ENCODE measurements at places on chromosomes 7 and 10.

- no peak for DNase-seq
Observed at GRCh38 chr10:58488921-58489320, 23.8 kb upstream of the BICC1 start.

DNA sequence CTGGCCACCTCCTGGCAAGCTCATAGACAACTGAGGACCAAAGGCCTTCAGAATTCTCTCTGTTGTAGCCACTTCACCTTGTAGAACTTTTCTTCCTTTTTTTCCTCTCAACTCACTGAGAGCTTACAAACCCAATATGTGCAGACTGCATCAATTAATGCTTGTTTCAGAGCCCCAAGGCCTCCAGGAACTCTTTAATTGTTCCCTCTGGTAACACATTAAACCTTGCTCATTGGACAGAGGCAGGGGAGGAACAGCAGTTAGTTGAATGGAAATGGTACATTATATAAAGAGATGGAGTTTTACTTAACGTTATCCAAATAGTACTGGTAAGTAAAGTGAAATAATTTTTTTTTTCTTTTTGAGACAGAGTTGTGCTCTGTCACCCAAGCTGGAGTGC lies 25.2 kb downstream of the STMP1 start:
- DNase-seq: no peak

- no peak for DNase-seq
Observed at GRCh38 chr10:77967611-77968022, 41.1 kb upstream of the DLG5 start.

DNA sequence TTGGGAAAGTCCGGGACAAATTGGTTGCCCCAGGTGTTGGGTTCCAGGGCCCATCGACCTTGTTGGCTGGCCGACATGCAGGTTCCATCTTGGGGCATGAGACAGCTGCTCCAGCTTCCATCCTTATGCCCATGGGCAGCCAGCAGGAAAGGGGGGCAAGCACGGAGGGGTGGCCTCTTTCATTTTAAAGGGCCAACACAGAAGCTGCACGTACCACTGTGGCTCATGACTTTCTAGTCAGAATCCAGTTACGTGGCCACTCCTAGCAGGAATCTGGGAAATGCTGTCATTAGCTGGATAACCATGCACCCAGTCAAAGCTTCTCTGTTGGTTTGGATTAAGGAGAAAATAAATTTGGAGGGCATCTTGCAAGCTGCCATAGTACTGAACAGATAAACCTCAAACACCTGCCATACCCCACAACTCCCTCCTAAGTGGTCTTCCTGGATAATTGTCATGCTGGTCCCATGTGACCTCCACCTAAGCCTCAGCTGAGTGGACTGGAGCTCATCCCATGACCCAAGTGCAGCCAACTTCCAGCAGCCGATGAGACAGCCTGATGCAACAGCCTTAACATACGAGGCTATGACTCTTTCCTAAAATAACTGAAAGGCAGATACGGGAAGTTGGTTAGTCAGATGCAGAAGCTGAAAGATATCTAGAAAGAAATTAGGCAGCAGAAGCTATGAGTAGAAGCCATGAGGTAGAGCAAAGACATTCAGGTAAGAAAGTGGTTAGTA lies 21.4 kb upstream of the GSDME start:
- peak; percentile 90 for DNase-seq

- no peak for DNase-seq
Observed at GRCh38 chr10:29687421-29688164, 52.8 kb upstream of the SVIL start.

DNA sequence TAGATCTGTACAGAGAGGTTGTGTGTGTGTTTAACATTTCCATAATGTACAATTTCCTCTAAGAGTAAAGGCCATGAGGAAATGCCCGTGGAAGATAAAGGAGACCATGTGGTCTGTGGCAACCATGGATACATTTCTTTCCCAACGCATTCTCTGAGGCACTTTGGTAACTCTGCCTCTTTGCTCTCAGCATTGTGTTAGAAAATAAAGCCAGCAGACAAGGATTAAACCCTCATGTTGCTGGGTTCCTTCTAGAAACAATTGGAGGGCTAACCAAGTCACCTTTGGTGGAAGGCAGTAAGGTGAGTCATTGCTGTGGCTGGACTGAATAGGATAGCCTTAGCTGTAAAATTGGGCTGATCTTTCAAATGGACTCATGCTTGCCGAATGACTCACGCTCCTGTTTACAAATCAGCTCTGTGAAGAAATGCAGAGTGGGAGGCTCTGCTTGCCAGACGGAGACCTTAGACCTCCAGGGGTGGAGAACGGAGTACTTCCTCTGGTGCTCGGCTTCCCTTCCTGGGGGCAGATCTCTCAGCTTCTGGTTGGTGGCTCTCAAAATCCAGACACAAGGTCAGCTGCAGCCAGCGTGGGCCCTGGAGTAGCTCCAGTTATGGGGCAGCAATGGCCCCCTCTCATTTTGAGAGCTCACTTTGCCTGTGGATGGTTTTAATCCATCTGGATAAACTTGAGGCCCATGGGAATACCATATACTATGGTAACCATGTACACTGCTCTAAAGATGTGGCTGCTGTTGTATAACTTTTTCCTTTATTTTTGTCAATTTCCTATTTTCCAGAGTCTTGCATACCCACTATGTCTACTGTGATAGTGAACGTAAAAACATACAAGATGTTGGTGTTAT lies 137.3 kb downstream of the TCF7L2 start:
- DNase-seq: peak; percentile 100

DNA sequence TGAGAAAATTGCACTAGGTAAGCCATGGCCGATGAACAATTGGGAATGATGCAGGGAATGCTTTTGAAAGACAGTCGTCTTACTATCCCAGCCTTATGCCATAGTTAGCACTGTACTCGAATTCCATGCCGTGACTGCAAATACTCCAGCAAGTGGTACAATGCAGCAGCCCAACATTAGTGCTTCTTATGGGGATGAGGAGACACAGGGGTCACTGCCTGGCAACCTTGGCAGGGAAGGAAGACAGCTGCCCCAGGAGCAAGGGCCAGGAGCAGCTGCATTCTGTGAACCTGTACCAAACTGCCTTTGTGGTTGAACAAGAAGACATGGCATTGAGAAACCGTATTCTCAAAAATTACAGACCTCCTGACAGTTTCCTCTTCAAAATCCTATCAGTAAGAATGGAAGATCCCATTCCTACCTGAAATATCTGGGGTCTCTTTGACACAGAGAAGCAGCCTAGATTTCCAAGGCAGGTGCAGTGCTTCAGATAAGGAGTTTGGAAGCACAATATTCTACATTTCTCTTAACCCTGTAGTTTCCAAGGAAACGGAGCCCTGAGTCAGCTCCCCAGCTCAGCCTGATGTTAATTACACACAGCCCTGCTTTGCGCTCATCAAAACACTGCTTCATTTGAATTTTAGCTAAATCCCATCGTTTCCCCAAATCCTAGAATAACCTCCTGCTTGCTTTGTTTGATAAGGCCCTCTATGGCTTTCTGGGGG lies 49.0 kb upstream of the FRMD4A start:
- DNase-seq: no peak

- DNase-seq: no peak
Observed at GRCh38 chr10:14191871-14192270, 138.9 kb downstream of the FRMD4A start.

GRCh38 chr10:18527687-18528086 lies 123.7 kb downstream of the NSUN6 start:
- DNase-seq: no peak

DNA sequence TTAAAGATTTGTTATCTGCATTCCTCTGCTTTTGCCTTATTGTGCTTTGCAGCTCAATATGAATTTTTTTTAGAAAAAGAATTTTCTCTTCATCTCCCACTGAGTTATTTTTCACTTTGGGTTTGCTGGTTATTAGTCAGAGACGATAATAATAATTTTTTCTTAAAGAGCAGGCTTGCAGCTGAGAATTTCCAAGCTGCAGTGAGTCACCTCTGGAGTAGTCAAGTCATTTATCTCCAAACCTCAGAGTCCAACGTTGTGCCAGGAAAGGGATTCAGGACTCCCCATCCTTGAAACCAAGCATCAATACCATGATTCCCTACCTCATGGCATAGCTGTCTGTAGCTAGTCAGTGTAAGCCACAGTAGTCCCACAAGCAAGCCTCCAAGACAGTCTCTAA lies 15.2 kb upstream of the EGR2 start:
- peak; percentile 63 for DNase-seq

DNA sequence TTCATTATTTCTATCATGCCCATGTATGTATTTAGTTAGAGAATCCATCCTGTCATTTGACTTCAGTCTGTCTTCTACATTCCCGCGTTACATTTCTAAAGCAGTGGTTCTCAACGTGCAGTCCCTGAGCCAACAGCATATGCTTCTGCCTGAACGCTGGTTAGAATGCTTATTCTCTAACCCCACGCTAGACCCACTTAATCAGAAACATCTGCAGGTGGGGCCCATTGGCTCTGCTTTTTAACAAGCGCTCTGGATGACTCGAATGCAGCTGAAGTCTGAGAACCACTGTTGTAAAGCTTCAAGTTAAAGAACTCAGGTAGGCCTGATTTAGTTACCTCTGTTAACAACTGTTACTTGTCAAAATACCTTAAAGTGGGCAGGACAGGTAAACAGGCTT lies 38.2 kb downstream of the NEUROD6 start:
- no peak for DNase-seq

DNA sequence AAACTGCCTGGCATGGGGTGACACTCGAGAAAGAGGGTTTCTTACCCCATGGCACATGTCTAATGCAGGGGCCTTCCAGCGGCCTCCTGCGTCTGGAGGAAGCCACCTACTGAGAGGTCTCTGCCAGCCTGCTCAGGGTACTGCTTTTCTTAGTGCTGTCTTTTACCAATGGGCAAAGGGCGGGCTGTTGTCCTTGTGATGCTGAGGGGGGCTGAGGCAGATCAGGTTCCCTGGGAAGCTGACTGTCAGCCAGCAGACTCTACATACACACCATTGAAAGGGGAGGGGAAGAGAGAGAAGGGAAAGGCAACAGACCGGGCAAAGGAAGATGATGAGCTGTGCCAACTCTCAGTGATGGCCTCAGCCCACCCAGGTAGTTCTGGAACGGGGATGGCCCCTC lies 48.7 kb downstream of the COL13A1 start:
- DNase-seq: no peak

DNA sequence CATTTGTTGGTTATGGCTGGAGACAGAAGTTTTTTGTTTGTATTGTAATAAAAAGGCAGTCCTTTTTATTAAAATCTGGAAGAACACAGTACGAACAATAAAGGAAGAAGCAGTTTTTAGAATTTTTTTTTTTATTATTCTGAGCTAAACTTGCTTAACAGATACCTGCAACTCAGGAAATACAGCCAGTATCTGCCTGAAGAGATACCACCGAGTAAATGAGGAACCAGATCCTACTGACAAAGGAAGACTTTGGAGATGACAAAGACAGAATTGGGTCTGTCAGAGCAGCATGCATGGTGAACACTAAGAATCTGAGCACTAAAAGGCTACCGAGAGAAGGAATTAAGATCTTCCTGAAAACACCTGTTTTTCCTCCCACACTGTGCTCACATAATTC lies 1335.9 kb upstream of the SORCS1 start:
- no peak for DNase-seq

- DNase-seq: peak; percentile 41
Observed at GRCh38 chr7:36208997-36209813, 56.2 kb downstream of the EEPD1 start.

DNA sequence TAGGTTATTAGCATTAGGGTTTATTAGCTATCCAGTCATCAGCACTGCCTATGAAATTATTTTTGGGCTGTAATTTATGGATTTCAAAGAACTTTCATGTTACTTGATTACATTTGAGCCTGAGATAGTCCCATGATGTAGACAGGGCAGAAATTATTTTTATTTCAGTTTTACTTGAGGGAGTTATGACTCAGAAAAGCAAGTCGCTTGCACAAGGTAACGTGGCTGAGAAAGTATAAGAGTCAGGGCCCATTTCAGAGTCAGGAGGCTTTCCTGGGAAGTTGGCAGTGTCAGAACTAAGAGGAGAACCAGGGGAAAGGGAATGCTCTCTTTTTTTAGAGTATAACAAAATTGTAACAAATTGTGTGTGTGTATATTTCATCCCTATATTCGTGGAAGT lies 16.5 kb downstream of the GATA3 start:
- no peak for DNase-seq

DNA sequence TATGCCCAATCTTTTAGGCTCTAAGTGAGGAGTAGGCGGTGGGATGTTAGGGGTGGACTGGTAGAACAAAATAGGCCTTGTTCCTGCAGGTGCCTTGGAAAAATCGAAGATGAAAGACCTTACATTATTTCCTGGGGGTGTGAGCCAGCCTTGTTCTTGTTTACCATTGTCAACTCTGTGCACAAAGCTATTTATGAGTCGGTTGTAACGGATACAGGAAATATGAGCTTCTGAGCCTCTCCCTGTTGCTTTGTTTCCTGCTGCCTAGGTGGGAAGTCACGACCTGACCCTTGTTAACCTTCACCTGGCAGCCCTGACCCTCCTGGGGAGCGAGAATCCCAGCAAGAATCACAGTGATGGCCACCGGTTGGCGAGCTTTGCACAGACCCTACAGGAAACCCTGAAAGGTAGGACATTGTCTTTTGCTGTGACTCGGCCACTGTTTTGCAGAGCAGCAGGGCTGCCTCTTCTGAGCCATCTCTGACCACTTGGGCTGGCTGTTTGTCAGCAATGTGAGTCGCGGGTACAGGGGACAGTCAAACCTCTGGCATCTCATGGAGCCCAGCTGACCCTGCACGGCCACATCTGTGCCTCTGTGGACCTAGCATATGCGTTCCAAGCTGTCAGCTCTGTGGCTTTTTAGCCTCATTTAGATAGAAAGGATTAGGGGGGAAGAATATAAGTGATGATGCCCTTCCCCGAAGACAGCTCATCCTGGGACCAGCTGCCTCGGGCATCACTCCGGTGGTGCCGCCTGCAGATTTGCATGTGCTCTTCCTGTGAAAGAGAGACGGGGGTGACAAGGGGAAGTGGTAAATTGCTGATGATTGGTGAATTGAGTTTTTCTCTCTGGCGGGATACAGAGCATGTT lies 102.1 kb upstream of the ANLN start:
- no peak for DNase-seq

DNA sequence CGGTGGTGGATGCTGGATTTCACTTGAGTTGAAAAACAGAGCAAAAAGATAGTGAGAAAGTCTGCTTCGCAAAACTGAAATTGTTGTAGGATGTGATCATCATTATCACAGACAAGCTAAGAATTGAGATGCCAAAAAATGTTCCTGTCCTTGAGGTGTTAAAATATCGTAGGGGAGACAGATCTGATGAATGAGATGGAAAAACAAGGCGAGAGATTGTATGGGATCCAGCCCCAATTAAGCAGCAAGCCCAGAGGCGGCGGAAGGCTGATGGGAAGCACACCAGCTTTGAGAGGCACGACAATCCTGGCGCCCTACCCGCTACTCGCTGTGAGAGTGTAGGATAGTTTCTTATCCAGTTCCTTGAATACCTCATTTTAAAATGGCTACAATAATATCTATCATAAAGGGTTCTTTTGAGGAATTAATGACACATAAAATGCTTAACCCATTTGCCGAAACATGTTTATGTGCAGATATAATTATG lies 131.1 kb upstream of the PTN start:
- DNase-seq: no peak

DNA sequence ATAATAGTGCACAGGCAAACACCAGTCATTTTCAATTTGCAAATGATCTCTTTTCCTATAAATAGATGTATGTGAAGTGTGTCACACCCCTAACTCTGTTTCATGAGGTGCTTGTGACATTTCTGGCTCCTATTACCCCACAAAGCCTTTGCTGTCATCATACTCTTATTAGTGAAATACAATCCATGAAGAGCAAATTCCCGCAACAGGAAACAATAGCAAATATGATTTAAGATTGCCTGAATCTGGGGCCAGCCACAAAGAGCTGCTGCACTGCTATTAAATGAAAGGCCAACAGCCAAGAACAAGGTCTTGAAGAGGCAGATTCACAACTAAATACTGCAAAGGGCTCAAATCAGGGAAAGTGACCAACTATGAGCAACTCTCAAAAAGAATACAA lies 96.3 kb upstream of the CAV2 start:
- peak; percentile 15 for DNase-seq

GRCh38 chr10:103177123-103177522 lies 15.9 kb downstream of the NT5C2 start:
- no peak for DNase-seq
